Glomerular endothelial cell (primary cell): ENCODE measurements at places on chromosomes 2 and 18. TPM values are rescaled to one million over a fixed set of nuclear protein-coding genes. Genes with fewer than 3 reads are reported as not detected.

Gene ESPNL
- 0.44 and 0.53 TPM in 2 replicates for total RNA-seq

Gene MYO1B
- total RNA-seq, result 109 and 232 TPM in 2 replicates

Gene CYRIA
- 16.0 and 19.4 TPM in 2 replicates for total RNA-seq

Gene CACNB4
- total RNA-seq, result 0.10 and 0.82 TPM in 2 replicates

Gene TUBB8B
- total RNA-seq, result not detected in 2 replicates

Gene RUFY4
- not detected in 2 replicates for total RNA-seq

Gene IGFBP5
- total RNA-seq, result 23.4 and 36.8 TPM in 2 replicates

Gene DSG4
- total RNA-seq, result not detected in 2 replicates

Gene EFEMP1
- total RNA-seq, result 1,158 and 1,797 TPM in 2 replicates

Gene RIT2
- not detected in 2 replicates for total RNA-seq

Gene RESP18
- not detected in 2 replicates for total RNA-seq

Gene HJURP
- 4.3 and 7.9 TPM in 2 replicates for total RNA-seq

Gene IMMT
- 72.7 and 85.3 TPM in 2 replicates for total RNA-seq

Gene TBR1
- not detected in 2 replicates for total RNA-seq

Gene PROKR1
- total RNA-seq, result not detected in 2 replicates

Gene CHST10
- total RNA-seq, result 13.4 and 15.6 TPM in 2 replicates

Gene PARD3B
- 7.7 and 10.3 TPM in 2 replicates for total RNA-seq

Gene DNAJC5G
- 0.47 TPM in 1 of 2 replicates, not detected in the other for total RNA-seq

Gene C2orf66
- total RNA-seq, result 0.39 and 1.1 TPM in 2 replicates

Gene CSRNP3
- total RNA-seq, result 0.44 and 0.47 TPM in 2 replicates

Gene IL1A
- 3.9 and 4.5 TPM in 2 replicates for total RNA-seq

Gene CELF4
- not detected in 2 replicates for total RNA-seq

Gene ADGRF3
- total RNA-seq, result 0.06 and 0.58 TPM in 2 replicates

Gene NOSTRIN
- total RNA-seq, result 20.1 and 21.3 TPM in 2 replicates

Gene PER2
- total RNA-seq, result 1.5 and 3.7 TPM in 2 replicates

Gene MC5R
- not detected in 2 replicates for total RNA-seq

Gene OR6B2
- total RNA-seq, result not detected in 2 replicates

Gene EDAR
- 0.05 TPM in 1 of 2 replicates, not detected in the other for total RNA-seq

Gene TSPYL6
- 0.06 TPM in 1 of 2 replicates, not detected in the other for total RNA-seq

Gene IL36A
- not detected in 2 replicates for total RNA-seq

Gene VSNL1
- total RNA-seq, result not detected in 2 replicates

Gene KLHL14
- 0.47 and 0.48 TPM in 2 replicates for total RNA-seq

Gene RND3
- total RNA-seq, result 75.2 and 101 TPM in 2 replicates

Gene HOXD4
- total RNA-seq, result 5.5 and 12.4 TPM in 2 replicates

Gene HOXD8
- 14.2 and 18.9 TPM in 2 replicates for total RNA-seq

Gene GRP
- total RNA-seq, result not detected in 2 replicates

Gene SERPINE2
- total RNA-seq, result 42.8 and 51.3 TPM in 2 replicates

Gene SEH1L
- total RNA-seq, result 22.5 and 25.3 TPM in 2 replicates
